ENCODE measurements at places on chromosomes 2 and 18.

DNA sequence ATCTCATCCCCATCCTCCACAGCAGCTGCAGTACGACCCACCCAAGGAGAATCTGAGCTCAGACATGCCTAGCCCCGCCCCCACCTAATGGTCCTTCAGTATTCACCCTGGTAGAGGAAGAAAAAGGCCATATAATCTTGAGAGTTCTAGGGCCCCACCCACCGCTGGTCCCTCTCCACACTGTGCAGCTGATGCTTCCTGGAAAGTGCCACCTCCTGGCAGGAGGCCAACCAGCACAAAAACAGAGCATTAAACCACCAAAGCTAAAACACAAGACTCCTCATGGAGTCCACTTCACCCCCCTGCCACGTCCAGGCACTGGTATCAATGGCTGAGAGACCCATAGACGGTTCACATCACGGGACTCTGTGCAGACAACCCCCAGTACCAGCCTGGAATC lies 40.7 kb downstream of the MC4R start:
- no peak for DNase-seq

GRCh38 chr2:6694555-6694954 lies 171.2 kb downstream of the CMPK2 start:
- no peak for DNase-seq

DNA sequence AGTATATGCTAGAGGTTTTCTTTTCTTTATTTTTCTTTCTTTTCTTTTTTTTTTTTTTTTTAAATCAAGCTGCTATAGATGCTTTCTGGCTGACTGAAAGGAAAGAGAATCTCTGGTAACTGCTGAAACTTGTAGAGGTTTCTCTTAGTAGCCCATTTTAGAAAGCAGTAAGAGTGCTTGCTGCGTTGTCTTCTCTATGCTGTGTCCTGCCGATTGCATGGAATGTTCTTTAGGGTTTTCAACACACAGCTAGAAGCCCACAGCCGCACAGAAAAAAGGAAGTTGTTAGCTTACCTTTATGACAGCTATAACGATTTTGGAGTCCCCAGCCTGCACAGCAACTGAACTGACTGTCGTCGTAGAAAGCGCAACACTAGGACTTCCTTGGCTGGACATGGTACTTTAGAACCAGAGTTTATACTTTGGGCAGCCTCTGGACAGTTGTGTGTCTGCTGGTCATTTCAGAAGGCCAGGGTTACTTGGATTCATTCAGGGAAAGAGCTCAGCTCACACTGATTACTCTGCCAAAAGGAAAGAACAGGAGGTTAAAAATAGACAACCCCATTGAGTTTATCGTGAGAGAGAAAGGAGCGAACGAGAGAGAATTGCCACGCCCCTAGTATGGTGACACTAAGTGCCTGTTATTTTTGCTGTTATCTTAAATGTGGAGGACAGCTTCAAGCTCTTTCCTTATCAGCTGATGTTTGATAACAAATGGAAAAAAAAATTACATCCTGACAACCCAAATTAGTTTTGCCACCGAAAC lies at the start of gene CCDC141:
Gene CCDC141, minus strand, starts transcription at position 592 of the 766 bp plus-strand sequence. Its CDS starts 196 bp downstream, at position 396.
- DNase-seq, result no peak

GRCh38 chr2:241895712-241896641 lies 26.4 kb downstream of the RTP5 start:
- DNase-seq, result no peak

GRCh38 chr18:3420919-3421279 lies 29.1 kb upstream of the TGIF1 start:
- DNase-seq, result no peak

DNA sequence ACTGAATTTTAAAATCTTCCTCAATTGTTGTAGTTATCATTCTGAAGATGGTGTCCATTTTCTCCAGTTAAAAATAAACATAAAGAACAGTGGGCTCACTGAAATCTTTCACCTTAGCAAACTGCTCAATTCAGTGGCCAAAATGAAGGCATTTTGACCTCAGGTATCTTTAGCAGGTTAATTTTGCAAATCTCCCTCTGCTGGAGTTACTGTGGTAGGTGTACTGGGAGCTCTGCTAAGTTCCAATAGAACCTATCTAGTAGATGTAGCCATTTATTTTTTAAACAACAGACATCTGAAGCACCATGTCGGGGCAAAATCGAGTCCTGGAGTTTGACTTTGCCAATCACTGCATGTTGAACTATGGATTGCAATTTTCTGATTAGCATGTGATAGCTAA lies 177.1 kb downstream of the IRS1 start:
- no peak for DNase-seq

DNA sequence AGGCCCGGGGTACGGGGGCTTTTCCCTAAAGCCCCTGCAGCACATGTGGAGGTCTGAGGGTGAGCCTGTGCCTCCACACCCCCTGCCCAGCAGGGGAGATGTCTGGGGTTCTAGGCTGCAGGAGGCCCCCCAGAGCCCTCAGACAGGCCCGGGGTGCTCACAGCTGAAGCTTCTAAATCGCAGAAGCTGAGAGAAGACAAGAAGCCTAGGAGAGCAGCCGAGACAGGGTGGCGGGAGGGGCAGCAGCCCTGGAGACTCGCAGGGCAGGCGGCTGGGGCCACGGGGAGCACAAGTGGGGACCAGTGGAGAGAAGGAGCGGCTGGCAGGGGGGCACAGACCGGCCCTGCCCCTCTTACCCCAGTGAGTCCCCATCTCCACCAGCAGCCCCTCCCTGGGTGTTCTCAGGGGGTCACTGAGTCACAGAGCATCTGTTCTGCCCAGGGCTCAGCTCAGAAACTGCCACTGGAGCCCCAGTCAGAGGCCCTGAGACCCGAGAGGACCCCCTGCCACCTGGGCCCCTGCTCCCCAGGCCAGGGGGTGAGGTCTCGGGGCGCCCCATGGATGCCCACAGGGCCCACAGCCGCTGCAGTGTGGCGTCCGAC lies 26.1 kb downstream of the GPC1 start:
- no peak for DNase-seq

- DNase-seq, result no peak
Observed at GRCh38 chr2:144215701-144216675, 303.9 kb downstream of the ZEB2 start.
